ENCODE measurements at places on chromosomes 11 and 22.

DNA sequence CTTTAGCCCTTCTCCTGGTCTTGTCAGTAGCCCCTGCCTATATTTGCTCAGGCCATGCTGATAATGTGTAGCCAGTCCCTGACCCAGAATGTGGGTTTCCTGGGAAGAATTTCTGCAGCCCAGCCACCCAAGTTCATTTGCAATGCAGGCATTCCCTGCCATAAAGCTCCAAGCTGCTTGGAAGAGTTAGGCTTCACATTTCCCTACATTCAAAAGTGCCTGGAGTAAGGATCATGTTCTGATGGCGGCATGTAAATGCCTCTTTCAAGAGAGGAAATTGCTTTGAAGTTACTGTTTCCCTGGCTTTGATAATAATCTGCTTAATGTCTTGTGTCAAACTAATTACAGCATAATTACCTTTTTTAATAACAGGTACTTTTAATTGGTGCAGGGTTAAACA lies 266.1 kb downstream of the MIAT start:
- no peak for DNase-seq

- no peak for DNase-seq
Measured at GRCh38 chr11:19873730-19874129, 161.1 kb downstream of the NAV2 start.

DNA sequence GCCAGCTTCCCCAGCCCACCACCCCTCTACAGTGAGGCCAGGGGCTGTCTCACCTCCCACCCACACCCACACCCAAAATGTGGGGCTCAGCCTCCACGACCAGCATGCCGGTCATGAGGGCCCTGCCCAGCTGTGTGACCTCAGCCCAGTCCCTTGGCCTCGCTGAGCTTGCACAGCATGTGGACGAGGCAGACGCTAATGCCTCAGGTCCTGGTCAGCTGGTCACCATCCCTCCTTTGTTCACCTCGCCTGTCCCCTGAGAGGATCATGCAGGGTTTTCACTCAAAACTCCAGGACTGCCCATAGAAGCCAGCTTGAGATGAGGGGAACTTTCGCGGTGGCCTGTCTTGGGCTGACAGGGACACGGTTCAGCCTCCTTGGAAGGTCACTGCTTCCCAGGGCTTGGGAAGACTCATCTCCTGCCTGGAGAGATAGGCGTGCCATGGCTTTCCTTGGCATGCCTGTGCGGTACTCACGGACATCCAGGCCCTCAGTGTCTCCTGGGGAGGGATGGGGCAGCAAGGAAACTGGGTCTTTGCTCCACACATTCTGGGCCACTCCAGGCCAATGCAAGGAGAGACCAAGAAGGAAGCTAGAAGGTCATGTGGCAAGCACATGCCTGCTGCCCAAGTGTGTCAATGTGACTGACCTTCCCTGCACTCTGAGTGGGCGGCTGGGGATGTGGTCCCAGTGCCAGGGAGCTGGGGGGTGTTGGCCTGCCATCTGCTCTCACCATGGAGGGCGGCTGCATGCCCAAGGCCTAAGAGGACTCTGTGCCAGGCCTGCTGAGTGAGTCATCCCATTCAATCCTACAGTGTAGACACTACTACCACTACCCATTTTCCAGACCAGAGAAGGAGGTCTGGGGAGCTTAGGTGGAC lies 3.2 kb upstream of the RTN4R start:
- no peak for DNase-seq

DNA sequence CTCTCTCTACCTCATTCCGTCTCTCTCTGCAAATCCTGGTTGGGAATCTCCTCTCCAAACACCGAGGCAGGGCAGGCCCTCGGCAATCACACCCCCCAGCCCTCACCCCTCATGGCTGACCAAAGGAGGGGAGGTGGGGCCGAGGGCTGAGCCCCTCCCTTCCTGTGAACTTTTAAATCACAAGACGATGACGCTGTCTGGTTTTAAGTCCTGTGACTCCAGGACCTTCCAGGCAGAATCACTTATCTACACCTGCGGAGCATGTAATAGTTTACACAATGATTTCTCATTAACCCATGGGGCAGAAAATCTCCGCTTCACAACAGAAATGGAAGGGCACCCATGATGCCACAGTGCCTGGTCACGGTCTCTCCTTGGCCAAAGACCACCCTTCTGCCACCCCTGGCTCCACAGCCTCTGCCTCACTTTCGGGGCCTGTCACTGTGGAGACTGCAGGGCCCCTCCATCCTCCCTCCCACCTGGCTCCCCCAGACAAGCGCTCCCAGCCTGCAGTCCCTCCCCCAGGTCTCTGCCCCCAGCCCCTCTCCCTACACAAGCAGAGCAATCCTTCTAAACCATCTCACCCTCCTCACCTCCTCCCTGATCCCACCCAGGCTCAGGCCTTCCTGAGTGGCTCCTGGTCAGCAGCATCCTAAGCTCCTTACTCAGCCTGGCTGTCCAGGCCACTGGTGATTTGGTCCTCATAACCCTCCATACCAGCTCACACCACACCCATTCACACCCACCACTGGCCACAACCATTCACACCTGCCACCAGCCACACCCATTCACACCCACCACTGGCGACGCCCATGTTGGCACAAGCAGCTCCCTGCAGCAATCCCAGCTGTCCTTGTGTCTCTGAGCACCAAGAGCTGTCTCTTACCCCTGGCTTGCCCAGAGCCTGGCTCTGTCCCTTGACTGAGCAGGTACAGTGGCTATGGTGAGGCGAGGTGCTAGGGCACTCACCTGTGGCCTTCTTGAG lies 30.7 kb upstream of the ARFGAP3 start:
- no peak for DNase-seq

- no peak for DNase-seq
Measured at GRCh38 chr11:2555336-2555735, 110.5 kb downstream of the KCNQ1 start.

GRCh38 chr11:12220305-12220704 lies 109.9 kb downstream of the MICAL2 start:
- DNase-seq = no peak

DNA sequence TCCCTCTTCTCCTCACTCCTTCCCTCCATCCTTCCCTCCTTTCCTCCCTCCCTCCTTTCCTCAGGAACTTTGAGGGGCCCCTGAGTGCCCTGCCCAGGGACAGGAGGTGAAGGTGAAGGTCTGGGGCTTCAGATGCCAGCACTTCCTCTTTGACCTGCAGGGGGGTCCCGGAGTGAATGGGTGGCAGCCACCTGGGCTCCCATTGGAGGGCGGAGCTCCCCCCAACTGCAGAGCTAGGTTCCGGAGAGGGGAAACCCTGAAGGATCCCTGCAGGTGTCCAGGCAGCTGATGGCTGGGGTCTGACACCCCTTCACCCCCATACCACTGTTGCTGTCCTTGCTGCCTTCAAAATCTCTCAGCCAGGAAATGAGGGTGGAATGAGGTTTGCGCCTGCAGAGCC lies 1131.3 kb downstream of the BRD1 start:
- no peak for DNase-seq

- DNase-seq = no peak
Measured at GRCh38 chr22:20517422-20517821, 10.0 kb downstream of the MED15 start.

DNA sequence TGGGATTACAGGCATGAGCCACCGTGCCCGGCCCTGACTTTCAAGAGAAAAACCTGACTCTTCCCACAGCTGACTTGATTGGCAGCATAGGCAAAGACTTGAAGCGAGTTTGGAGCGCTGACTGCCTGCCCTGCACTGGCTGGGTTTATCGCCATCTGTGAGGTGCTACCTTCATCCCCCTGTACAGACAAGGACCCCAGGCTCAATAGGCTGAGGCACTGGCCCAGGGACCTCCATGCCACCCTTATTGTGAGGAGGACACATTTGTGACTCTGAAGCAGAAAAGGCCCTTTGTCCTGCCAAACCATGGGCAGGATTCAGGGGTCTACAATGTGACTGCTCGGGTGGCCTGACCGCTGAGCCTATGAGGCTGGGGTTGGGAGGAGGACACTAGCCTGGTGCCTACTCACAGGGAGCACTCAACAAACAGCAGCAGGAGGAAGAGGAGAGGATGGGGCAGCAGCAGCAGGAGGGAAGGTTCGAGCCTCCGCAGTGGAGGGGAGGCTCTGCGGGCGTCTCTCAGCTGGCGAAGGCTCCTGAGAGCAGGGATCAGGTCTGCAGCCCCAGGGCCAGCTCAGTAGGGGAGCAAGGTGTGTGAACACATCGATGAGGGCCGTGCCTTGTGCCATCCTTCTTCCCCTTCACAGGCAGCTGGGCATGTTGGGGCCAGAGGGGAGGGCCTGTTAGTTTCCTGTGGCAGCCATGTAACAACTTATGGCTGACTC lies 72.9 kb upstream of the WNT7B start:
- no peak for DNase-seq

DNA sequence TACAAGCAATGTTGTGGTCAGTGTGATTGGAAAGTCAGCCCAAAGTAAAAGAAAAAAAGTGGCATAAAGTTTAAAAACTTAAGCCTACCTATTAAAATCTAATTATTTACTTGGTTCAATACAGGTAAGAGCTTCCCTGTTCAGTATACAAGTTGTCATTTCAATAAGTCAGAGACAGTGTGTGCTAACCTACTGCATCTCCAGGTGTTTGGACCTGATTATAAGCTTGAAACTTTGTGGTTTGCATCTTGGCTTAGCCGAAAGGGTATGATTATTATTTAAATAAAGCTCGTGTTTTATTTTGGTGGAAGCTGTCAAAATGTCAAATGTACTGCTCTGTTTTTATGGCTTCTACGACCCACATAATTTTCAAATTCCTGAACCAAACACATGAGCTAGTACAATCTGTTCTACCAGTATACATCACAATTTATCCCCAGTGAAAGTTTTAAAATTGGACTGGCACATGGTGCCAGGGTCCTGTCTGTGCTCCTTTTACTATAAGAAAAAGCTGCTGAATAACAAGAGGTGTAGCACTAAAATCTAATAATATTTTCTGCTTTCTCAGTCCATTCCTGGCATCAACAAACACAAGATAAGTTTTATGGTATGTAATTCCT lies 103.9 kb upstream of the ANO3 start:
- DNase-seq = no peak

DNA sequence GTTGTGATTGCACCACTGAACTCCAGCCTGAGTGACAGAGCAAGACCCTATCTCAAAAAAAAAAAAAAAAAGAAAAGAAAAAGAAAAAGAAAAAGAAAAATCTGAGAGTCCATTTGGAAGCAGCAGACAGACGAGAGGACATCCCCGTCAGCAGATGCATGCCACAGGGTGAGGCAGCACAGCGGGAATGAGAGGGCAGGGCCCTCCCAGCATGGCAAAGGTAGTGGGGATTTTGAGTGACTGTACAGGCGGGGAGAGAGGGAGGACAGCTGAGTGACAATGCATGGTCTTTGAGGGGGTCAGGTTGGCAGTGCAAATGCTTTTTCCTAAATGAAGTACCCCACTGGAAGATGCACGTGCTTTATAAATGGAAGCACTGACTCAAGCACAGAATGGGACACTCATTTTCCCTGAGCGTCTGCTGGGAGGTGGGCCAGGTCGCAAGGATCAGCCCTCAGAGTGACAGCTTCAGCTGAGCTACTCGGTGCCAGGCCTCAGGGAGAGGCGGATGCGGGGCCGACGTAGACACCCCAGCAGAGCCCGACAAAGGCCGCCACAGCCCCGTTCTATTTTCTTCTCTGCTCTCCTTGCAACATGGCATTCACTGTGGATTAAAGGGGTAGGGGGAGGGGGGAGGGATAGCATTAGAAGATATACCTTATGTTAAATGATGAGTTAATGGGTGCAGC lies 113.5 kb downstream of the SHANK2 start:
- no peak for DNase-seq

GRCh38 chr11:39458481-39458880 lies 2001.0 kb downstream of the LRRC4C start:
- no peak for DNase-seq

DNA sequence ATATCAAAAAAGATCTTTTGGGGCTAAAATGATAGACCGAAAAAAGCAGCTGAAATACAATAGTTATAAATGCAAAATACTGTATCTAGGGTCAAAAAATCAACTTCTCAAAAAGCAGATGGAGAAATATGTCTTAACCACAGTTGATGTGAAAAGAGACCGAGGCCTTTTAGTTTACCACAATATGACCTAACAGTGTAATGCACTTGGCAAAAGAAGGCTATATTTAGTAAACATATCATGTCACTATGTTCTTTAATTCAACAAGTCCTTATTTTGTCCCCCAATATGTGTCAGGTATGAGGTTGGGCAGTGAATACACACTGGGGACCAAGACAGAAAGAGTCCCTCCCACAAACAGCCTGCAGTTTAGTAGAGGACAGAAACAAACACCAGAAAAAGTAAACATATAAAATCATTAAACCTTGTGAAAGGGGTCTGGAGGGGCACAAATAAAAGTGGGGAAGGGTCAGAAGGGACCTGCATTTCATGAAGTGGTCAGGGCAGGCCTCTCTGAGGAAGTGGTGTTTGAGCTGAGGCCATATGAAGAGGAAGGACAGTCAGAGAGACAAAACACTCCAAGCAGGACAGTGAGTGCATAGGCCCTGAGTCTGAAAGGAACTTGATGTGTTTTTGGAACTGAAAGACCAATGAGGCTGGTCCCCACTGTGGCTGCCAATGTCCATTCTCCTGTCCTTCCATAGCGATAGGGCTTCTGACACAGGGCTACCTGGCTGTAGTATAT lies 53.4 kb downstream of the LIF start:
- DNase-seq = no peak

DNA sequence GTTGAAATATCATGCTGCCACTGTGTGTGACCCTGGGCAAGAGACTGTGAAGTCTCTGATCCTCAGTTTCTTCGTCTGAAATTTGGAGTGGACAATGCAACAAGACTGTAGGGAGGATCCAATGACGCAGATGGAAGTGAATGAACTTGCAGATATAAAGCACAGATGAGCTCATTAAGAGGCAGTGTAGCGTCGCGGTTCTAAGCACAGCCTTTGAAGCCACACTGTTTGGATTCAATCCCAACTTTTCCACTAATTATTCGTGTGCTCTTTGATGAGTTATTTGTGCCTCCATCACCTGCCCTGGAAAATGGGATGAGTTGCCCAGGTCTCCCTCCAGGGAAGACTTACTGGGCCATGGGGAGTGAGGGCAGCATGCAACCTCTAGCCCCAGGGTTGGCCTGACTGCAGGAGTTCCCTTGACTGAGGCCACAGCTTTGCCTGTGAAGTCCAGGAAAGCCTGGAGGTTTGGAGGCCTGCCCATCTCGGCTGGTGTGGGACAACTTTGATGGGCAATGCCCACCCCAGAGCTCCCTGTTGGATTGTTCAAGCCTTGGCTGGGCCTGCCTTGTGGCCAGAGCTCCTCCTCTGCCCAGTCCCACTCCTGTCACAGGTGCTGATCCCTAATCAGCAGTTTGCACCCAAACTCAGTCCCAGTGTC lies 266.0 kb upstream of the B3GAT1 start:
- DNase-seq = no peak

DNA sequence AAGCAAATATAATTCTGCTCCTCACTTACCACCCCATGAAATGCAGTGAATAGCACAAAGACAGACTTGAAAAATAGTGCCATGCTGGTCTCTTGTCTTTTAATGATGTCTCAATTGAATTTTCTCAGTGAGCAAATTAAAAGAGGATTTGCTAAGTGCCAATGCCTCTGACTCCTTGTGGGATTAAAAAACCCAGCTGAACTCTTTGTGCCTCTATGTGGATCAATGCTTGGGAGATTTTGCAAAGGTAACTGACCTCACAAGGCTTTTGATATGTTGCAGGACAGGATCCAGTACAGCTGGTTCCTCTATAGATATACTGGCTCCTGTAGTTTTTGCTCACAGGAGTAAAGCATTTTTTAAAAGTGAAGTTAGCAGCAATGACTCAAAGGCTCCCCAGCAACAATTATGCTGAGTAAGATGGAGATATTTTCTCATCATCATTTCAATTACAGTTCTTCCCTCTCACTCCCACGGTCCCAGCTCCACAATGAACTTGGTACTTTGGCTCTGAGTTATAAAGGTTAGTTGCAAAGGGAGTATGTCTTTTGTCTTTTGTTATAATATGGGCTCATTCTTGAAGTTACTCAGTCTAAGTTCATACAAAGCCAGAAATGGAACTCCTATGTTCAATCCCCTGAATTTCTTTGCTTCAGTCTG lies 471.5 kb downstream of the LRRC4C start:
- no peak for DNase-seq

All from esophagus squamous epithelium (tissue), 5 donors.